ENCODE measurements at places on chromosomes 2 and 18.

DNA sequence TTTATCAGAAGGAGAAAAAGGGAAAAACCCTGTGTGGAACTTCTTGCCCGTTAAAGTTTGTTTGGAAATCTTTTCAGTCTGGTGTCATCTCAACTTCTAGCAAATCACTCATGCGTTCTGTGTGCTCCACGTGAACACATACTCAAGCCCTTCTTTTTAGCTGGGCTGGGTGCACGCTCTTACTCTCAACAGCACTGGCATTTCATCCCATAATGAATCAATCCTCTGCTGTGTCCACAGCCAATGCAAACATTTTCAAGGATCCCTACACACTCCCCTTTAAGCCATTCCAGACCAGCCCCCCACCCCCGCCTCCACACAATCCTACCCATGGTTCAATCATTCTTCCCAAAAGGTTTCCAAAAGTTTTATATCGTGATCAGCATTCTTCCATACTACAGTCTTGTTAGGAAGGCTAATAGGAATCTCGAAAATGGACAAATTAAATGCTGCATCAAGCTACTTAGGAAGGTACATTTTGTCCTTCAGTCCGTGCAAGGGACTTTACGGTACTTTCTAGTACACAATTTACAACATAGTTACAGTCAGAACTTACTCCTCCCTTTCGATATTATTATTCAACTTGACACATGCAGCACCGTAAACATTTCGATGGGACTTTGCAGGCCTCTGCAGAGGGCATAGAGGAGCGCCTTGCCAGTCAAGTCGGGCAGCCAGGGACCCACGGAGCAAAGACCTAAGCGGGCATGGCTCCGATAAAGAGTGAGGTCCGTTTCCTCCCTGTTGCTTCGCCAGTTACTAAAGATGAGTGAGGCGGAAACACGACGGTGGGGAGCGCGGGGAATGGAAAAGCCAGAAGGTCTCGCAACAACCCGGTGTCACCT, 1.4 kb downstream of the PTGR3 start:
- peak; percentile 13 for DNase-seq
- H3K36me3 ChIP-seq, result peaks cover 15% of the 10 kb centered on the region
- peak overlapping the region; percentile 74 for H3K27ac ChIP-seq
- H3K4me3 ChIP-seq, result peak overlapping the region; percentile 95
- H3K27me3 ChIP-seq, result peaks cover 29% of the 10 kb centered on the region
- peaks cover 45% of the 10 kb centered on the region for H3K4me1 ChIP-seq

GRCh38 chr2:14615121-14615520, 17.4 kb upstream of the LRATD1 start:
- H3K4me3 ChIP-seq, result no peak overlapping the region
- H3K27me3 ChIP-seq, result no peaks in the 10 kb centered on the region
- no peaks in the 10 kb centered on the region for H3K36me3 ChIP-seq
- H3K27ac ChIP-seq, result no peak overlapping the region

DNA sequence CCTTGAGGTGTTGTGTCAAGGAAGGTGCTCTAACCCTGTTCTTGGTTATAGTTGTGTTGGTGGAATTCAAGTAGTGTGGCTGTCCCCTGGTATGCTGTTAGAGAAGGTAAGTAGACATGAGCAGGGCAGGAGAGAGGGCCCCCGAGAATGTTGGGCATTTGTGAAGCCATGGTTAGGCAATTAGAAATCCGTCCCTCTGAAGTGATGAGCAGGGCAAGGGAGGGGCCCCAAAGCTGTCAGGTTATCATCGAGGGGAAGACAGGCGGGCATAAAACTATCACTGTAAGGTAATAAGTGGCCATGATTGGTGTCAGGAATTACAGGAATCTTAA, 5.2 kb downstream of the XRCC5 start:
- H3K4me3 ChIP-seq, result peak overlapping the region; percentile 37
- DNase-seq, result no peak
- H3K36me3 ChIP-seq, result peaks cover 69% of the 10 kb centered on the region
- H3K27ac ChIP-seq, result peak overlapping the region; percentile 99

GRCh38 chr2:77797088-77797487, 274.9 kb upstream of the LRRTM4 start:
- no peak overlapping the region for H3K4me3 ChIP-seq
- no peaks in the 10 kb centered on the region for H3K27me3 ChIP-seq
- H3K4me1 ChIP-seq, result no peaks in the 10 kb centered on the region
- H3K36me3 ChIP-seq, result no peaks in the 10 kb centered on the region
- no peak for DNase-seq
- no peak overlapping the region for H3K27ac ChIP-seq

DNA sequence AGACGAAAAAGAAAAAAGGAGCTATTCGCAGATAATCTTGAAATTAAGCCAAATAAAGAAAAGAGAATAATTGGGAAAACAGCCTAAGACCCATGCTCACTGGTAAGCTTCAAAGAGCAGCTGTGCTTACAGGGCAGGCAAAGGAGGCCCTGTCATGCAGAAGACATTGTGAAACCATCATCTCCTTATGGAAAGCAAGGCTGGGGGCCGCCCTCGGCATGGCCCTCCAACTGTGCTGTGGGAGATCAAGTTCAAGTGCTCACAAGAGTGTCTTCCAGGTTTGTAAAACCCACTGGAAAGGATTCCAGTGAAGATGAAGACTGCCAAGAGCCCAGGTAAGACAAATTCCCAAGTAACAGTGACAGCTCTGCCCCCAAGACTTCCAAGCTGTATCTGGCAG, 32.2 kb downstream of the ACVR1 start:
- H3K4me1 ChIP-seq, result peaks cover 13% of the 10 kb centered on the region
- H3K27me3 ChIP-seq, result peaks cover 6% of the 10 kb centered on the region
- no peak overlapping the region for H3K4me3 ChIP-seq
- no peak for DNase-seq
- no peaks in the 10 kb centered on the region for H3K36me3 ChIP-seq

DNA sequence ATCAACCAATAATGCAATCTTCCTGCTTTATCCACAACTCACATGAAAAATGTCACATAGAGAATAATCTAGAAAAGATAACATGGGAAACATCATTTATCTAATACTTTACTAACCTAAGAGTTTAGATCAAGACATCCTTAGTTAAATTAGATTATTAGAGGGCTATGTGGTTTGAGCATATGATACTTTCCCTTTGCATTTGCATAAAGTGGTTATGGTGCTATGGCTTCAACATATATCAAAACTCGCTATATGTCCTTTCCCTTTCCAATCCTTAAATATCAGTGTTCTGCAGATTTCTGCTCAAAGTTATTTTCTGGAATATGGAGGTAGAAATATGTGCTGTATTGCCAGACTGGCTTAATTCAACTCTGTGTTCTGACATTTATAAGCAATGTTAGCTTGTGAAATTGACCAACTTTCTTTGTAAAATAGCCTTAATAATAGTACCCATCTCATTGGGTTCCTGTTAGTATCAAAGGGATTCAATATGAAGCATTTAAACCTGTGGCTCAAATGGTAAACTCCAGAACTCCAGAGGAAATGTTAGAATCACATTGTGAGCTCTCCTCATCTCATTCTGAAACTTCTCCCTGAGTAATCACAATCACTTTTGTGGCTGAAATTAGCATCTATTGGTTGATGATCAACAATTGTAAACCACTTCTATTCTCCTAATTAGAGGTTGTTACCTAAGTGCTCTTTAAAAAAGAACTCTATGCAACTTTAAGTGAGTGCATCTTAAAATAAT, 1089.9 kb upstream of the SLC39A10 start:
- no peak for DNase-seq
- H3K36me3 ChIP-seq, result no peaks in the 10 kb centered on the region
- no peak overlapping the region for H3K4me3 ChIP-seq

DNA sequence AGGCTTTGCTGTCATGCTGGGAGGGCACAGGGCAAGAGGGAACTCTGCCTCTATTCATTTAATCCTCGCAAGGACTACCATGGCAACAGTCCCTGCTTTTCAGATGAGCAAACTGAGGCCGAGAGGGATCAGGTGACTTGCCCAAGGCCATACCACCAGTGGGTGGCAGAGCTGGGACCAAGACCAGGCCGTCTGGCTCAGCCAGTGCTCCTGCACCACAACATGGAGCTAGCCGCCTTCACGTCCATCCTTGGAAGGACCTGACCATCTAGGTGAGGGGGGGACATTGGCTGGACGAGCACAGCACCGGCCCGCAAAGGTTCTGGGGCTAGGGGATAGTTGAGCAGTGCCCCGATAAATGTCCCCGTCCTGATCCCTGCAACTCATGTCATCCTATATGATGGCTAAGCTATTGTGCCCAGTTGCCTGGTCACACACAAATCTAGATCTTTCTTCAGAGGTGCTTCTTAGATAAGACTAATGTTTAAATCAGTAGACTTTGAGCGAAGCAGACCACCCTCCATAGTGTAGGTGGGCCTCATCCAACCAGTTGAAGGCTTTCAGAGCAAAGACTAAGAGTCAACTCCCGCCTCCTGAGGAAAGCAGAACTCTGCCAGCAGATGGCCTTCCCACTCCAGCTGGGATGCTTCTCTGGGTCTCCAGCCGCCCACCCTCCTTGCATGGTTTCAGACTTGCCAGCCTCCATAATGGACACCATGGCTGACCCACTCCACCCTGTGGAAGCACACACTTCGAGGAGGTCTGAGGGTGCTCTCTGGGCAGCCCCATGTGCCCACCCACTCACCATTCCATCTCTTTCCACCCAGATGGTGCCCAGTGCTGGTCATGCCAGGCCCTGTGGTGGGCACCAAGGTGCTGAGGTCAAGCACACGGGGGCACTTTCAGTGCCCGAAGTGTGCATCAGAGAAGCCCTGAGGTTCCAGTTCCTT, 214.8 kb upstream of the RAB6C start:
- no peak for DNase-seq
- H3K27ac ChIP-seq, result no peak overlapping the region
- no peaks in the 10 kb centered on the region for H3K36me3 ChIP-seq
- peaks cover 5% of the 10 kb centered on the region for H3K27me3 ChIP-seq
- no peaks in the 10 kb centered on the region for H3K4me1 ChIP-seq

DNA sequence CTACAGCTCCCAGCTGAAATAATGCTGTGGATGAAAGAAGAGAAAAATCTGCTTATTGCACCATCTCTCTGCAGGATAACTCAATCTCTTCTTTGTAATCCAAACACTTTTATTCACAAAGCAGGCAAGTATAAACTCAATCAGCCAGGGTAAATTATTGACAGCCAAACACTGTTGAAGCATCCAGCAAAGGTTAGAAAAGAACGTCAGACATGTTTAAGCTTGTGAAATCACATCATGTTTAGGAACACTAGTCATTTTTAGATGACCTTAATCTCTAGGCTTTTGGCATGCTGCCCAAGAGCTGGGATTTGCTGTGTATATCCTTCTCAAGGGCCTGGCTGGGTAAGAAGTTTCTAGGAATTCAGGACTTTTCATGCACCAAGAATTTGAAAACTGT, 1148.1 kb upstream of the FANCL start:
- H3K27me3 ChIP-seq, result no peaks in the 10 kb centered on the region
- no peak for DNase-seq
- H3K4me3 ChIP-seq, result no peak overlapping the region
- H3K36me3 ChIP-seq, result no peaks in the 10 kb centered on the region

GRCh38 chr2:58609326-58609725, 368.2 kb upstream of the FANCL start:
- H3K4me3 ChIP-seq, result no peak overlapping the region
- H3K27ac ChIP-seq, result no peak overlapping the region
- H3K4me1 ChIP-seq, result no peaks in the 10 kb centered on the region
- H3K36me3 ChIP-seq, result no peaks in the 10 kb centered on the region

- H3K27ac ChIP-seq, result no peak overlapping the region
- H3K4me3 ChIP-seq, result no peak overlapping the region
- H3K36me3 ChIP-seq, result no peaks in the 10 kb centered on the region
- DNase-seq, result peak; percentile 44
These were observed 44.1 kb downstream of the ATOH8 start for GRCh38 chr2:85797921-85798320.

GRCh38 chr2:235095569-235095968, 143.8 kb downstream of the SH3BP4 start:
- no peak for DNase-seq
- peaks cover 1% of the 10 kb centered on the region for H3K27me3 ChIP-seq
- H3K36me3 ChIP-seq, result no peaks in the 10 kb centered on the region
- H3K4me3 ChIP-seq, result no peak overlapping the region
- H3K27ac ChIP-seq, result no peak overlapping the region

DNA sequence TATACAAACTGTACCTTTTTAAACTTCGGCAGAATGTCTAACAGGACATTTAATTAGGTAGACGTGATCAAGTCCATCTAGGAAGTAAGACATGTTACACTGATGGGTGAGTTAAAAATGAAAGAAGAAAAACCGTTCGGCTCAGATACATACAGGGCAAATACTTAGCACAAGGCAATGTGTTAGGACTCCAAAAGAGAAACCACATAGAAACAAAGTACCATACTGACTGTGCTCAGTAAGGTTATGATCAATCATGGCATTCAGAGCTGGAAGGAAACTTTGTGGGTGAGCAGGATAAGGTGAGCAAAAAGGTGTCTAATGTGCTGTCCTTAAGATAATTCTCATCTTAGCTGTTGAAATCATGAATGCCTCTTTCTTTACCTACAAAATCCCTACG, 211.9 kb downstream of the STK39 start:
- no peaks in the 10 kb centered on the region for H3K36me3 ChIP-seq
- H3K4me1 ChIP-seq, result peaks cover 6% of the 10 kb centered on the region
- no peak overlapping the region for H3K4me3 ChIP-seq
- DNase-seq, result no peak

DNA sequence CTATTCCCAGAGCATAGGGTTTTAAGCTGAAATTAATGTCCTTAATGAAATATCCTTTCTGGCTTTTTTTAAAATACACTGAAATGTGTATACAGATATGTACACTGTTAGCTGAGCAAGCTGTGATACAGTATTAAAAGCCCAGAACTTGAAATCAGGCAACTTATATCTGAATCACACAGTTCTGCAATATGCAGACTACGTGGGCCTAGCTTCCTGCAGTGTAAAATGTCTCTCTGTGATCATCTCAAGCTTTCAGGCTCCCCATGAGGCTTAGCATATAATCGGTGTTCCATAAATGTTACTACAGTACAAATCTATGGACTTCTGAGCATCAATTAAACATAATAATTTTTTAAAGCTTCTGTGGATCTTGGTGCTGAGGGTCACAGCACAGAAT, 8.2 kb downstream of the FBXO15 start:
- H3K4me1 ChIP-seq, result peaks cover 13% of the 10 kb centered on the region
- H3K27me3 ChIP-seq, result peaks cover 6% of the 10 kb centered on the region
- no peak for DNase-seq
- no peak overlapping the region for H3K27ac ChIP-seq
- no peak overlapping the region for H3K4me3 ChIP-seq

Data from endothelial cell (in vitro differentiated cells).